ENCODE measurements at places on chromosomes 7 and 10.

DNA sequence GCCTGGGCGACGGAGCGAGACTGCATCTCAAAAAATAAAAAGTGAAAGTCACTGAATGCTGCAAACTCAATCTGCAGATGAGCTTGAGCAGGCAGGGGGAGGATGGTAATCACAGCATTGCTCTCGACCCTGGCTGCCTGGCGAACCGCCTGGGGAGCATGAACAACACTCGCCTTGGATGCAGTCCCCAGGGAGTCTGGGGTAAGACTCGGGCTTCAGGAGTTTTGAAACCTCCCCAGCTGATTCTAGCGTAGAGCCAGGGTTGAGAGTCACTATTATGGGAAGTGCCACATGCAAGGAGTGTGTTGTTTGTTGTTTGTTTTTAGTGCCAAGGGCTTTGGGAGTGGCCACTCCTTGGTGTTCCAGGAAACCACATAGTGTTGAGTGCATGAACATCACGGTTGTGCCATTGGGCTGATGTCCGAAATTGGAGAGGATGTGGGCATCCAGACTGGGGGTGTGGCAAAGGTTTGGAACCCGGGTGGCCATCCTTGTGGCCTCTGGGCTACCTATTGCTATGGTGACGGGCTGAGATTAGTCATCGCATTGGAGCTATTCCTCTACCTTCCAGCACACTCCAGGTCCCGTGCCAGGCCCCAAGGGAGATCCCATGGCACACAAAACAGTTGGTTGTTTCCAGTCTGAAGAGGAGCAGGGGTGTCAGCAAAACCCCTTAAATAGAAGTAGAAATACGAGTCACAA is 92.6 kb downstream of the RGS10 start:
- no peak for DNase-seq

DNA sequence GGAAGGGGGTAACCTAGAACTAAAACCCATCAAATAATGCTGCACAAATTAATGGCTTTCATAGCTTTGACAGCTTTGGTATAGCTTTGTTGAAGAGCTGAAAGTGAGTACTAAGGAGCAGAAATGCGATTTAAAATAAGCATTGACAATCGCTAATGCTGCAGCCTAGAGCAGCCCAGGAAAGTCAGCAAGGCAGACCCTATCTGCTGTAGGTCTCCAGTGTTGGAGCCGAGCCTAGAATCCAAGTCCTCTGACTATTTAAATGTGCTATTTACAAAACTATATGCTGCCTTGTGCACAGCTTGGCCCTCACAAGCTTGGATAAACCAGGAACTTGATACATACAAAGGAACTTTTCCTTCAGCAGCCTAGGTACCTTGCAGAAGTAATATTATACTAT is 64.9 kb upstream of the ASAH2 start:
- no peak for DNase-seq

GRCh38 chr7:40483630-40484029 is 348.8 kb downstream of the SUGCT start:
- DNase-seq: no peak

- DNase-seq: no peak
These were observed 58.5 kb downstream of the PHYHIPL start for GRCh38 chr10:59234816-59235429.

- no peak for DNase-seq
These were observed 80.7 kb downstream of the INHBA start for GRCh38 chr7:41621953-41622831.

DNA sequence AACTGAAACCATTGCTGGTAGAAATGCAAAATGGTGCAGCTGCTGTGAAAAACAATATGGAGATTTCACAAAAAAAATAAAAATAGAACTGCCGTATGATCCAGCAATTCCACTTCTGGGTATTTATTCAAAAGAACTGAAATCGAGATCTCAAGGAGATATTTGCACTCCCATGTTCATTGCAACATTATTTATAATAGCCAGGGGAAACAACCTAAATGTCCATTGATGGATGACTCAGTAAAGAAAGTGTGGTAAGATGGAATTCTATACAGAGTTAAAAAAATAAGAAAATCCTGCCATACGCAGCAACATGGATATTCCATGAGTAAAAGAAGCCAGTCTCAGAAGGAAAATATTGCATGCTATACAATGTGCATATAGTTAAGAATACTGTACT is 290.6 kb upstream of the GHITM start:
- DNase-seq: no peak

DNA sequence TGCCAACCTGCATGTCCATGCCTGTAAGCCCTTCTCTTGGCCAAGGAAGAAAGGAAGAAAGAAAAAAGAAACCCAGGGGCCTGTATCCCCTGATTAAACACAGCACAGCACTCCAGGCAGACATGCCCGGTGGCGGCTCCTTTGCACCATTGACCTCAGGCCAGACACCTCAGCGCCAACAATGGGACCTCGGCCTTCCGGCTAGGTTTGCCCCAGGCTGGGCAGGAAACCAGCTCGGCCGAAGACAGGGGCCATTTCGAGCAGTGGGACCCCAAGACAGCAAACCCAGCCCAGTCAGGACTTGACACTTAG is 2.8 kb downstream of the HOXA10 start:
- DNase-seq: no peak

DNA sequence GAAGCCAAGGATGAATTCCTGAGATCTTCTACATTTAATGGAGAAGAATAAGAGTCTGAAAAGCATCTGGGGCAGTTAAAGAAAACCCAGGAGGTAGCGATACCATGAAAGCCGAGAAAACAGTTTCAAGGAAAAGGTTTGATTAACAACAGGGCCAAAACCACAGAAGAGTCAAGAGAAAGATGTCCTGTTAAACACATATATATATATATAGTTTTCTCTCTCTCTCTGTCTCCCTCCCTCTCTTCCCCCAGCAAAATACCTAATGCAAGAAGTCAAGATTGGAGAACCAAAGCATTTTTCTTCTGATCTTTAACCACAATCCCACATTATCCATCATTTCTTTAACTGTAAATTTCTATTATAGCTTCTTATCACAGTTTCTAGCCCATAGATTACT is 261.4 kb downstream of the SNX13 start:
- DNase-seq: no peak

- no peak for DNase-seq
These were observed 38.1 kb upstream of the CCDC6 start for GRCh38 chr10:59944339-59944935.

GRCh38 chr10:7908541-7909210 is 90.4 kb downstream of the TAF3 start:
- DNase-seq: no peak

- DNase-seq: no peak
These were observed 349.7 kb downstream of the MDFIC start for GRCh38 chr7:115271332-115272235.

DNA sequence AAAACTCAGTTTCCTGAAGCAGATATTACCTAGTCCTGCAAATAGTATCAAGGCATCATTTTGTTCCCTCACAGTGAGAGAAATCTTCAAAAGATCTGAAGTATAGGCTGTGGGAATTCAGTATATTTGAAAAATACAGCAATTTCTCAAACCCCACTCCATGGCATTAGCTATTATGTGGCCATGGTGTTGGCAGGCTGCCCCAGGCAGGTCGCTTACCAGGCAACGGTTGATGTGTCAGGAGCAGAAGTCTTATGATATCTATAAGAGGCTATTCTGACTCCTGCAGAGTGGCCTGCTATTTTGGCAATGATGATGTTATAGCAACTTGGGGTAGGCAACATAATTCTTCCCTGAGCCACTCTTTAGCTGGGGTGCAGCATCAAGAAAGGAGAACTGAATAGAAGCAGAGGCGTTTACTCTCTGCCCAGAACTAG is 187.9 kb downstream of the PLXDC2 start:
- no peak for DNase-seq

DNA sequence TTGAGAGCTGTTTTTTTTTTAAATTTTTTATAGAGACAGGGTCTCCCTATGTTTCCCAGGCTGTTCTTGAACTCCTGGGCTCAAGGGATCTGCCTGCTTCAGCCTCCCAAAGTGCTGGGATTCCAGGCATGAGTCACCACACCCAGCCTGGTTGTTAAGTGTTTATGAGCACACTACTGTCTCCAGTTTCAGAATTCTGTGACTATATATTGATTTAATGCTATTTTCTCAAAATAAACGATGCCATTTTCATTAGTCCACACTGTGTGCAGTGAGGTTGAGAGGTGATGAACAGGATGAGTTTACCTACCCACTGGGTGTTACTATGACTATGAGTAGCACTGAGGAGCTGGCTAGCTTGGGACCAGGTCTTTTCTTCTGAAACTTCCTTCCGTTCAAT is 110.9 kb upstream of the FAM180A start:
- DNase-seq: no peak

- DNase-seq: no peak
These were observed 110.1 kb downstream of the JMJD1C start for GRCh38 chr10:63355682-63356081.

- DNase-seq: no peak
These were observed 110.8 kb downstream of the NKX6-2 start for GRCh38 chr10:132675031-132675740.

- DNase-seq: peak; percentile 61
These were observed 4.6 kb downstream of the BMI1 start for GRCh38 chr10:22325272-22326144.

DNA sequence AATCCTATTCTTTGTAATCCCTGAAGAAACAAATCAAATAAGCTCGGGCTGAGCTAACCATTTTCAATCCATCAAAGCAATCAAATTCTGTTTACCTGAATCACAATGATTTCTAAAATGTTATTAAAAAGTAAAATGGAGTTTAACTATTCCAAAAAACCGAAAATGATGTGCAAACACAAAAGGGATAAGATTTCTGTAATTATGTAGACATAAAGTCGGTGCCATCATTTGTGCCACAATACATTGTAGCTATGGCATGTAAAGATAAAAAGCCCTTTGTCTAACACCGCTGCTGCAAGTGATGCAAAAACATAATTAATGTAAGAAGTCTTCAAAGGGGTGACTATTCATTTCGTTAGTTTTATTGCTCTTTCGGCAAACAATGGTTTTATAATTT is 125.1 kb upstream of the FAM204A start:
- no peak for DNase-seq

- no peak for DNase-seq
These were observed 37.1 kb upstream of the ATP6V0A4 start for GRCh38 chr7:138835087-138835486.

DNA sequence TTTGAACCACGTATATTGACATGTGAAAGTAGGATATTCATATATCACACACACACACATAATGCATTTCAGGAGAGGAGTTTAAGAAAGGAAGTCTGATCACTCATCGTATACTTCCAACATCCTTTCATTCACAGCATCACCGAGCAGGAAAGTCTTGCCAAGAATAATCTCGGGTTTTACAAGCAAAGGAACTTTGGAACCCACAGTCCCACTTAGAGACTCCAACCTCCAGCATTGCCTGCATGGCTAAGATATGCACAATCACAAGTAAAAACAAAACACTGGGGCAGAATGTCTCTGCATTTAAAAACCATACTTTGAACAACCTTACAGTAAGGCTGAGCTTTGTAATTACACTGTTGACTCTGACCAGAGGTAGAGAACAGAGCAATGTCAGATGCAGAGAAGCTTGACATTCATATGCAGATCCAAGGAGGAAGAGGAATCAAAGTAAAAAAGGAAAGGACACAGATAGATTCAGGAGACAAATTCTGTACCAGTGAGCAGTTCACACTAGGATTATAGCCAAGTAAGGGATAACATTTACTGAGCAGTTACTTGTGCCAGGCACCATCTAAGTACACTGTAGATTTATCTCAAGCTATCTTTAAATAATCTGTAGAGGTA is 14.8 kb downstream of the THSD7A start:
- DNase-seq: no peak

- DNase-seq: no peak
These were observed 104.5 kb downstream of the RAB11FIP2 start for GRCh38 chr10:117942226-117942625.

DNA sequence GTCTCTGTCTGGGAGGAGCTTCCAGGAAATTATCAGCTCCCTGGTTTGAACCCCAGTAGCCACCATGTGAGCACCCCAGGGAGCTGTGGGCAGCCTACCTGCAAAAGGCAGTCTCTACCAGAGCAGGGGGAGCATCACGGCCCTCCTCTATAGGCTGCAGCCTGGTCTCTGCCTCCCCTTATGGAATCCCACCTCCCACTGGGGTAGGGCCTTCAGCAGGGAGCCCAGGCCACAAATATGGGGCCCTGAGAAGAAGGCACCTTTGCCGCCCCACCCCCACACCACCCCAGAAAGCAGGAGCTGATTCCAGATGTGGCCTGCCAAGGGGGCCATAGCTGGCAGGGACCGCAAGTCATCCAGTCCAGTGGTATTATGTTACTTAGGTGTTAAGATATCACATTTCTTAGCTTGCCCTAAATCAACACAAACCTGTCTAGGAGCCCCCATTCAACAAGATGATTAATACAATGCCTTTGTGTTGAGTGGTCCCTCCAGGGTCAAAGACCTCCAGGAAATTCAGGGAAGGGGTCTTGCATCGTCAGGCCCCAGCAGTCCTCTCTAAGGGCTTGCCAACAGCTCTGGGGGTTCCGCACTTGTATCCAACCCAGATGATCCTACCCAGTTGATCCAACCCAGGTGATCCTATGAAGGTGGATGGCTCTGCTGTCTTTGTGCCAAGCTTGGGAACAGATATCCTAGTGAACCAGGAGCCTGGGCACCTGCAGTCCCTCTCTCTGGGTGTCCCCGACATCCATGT is 114.9 kb downstream of the OAT start:
- DNase-seq: no peak

DNA sequence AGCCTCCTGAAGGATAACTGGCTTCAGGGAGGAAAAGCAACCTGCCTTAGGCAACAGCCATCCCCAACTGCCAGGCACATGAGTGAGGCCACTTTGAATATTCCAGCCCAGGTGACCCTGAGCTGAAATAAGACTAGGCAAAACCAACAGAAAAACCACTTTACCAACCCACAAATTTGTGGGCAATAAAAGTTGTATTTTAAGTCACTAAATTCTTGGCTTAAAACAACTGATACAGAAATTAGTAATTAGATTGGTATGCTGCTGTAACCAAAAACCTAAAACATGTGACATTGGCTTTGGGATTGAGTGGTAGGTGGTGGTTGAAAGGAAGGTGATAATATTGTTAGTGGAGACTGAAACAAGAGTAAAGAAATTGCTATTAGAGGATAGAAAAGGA is 39.9 kb downstream of the ABCB4 start:
- DNase-seq: no peak

DNA sequence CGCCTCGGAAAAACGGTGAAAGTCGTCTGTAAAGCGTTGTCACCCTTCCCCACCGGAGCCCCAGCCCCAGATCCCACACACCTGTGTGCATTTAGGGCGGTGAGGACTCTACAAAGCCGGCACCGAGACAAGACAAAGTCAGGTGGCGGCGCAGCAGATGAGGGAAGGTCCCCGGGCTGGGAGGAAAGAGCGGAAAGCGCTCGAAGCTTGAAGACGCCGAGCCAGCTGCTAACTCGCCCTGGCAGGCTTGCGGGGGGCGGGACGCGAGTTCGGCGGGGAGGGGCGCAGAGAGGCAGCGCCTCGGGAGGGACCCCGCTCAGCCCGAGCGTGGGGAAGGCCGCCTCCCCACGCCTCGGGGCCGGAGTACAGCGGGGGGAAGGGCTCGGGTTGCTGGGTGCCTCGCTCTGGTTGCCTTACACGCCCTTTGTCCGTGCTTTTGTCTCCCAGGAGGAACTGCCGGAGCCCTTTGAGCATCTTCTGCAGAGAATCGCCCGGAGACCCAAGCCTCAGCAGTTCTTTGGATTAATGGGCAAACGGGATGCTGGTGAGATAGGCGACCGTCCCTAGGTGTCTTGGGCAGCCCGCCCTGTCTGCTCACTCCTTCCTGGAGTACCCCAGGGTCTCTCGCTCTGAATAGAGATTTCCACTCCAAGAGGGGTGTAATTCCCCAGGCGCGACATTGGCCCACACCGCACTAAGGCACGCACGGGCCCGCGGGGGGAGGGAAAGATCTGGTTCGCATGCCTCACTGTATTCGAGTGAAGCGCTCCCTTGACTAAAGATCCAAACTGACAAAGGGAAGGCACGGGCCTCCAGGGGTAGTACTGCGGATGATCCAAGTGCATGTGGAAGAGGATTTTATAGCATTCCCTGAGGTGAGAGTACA is 1.6 kb downstream of the TAC1 start:
- no peak for DNase-seq
